ENCODE measurements at places on chromosomes 5 and 9. TPM values are rescaled to one million over a fixed set of nuclear protein-coding genes. Genes with fewer than 3 reads are reported as not detected.

Gene TAF11L10
- total RNA-seq = not detected

DNA sequence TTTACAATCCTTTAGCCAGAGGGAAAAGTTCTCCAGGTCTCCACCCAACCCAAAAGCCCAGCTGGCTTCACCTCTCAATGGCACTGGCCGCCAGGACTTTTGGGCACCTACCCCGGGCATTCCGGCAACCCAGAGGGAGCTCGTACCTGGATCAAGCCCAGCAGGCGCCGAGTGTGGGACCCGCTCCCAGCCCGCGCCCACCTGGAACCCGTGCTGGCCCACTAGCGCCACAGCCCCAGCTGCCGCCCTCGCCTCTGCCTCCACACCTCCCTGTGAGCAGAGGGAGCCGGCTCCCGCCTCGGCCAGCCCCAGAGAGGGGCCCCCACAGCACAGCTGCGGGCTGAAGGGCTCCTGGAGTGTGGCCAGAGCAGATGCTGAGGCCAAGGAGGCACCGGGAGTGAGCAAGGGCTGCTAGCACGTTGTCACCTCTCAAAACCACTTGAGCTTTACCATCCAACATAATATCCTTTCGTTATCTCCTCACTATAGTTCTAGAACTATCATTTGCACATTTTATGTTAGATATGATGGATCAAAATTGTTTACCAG, 69.7 kb downstream of the GCNT1 start:
- no peak for DNase-seq

Gene LYRM7
- total RNA-seq = 15.8 TPM

DNA sequence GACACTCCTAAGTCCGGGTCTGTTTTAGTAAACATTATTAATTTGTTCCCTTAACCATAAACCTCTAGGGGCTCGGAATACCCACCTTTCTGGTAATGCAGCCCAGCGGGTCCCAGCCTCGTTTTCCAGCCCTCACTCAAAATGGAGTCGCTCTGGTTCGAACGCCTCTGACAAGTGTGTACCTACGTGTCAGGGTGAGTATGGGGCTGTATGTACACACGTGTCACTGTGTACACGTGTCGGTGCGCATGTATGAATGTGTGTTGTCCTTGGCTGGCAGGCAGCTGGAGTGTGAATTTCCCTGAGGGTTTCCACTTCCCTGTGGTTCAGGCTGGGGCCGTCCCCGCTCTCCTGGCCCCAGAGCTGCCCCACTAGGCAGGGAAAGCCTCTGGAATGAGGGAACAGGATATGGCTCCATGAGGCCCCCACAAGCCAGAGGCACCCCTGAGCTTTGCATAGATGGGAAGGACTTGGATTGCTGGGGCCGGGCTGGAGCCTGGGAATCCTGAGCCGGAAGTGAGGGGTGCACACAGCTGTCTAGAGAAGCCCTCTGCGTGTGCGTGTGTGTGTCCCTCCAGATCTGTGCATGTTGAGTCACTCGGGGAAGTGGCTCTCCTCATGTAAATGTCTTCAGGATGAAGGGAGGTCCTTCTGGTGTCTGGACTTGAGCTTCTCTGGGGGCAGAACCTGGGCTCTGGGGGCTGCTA, 160.8 kb upstream of the IER5L start:
- no peak for DNase-seq

DNA sequence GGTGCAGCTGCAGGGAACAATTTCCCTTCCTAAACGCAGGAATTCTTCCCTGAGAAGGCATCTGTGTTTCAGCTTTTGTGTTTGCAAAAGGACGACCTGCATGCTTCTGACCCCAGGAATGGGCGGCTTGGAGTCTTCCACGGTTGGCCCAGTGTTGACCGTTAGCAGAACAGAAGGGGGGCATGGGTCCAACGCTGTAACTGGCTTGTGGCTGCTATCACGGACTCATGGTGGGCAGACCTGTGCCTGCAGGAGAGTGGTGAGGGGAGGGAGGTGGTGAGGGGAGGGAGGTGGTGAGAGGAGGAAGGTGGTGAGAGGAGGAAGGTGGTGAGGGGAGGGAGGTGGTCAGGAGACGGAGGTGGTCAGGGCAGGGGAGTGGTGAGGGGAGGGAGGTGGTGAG, 388.6 kb upstream of the IRX4 start:
- no peak for DNase-seq

DNA sequence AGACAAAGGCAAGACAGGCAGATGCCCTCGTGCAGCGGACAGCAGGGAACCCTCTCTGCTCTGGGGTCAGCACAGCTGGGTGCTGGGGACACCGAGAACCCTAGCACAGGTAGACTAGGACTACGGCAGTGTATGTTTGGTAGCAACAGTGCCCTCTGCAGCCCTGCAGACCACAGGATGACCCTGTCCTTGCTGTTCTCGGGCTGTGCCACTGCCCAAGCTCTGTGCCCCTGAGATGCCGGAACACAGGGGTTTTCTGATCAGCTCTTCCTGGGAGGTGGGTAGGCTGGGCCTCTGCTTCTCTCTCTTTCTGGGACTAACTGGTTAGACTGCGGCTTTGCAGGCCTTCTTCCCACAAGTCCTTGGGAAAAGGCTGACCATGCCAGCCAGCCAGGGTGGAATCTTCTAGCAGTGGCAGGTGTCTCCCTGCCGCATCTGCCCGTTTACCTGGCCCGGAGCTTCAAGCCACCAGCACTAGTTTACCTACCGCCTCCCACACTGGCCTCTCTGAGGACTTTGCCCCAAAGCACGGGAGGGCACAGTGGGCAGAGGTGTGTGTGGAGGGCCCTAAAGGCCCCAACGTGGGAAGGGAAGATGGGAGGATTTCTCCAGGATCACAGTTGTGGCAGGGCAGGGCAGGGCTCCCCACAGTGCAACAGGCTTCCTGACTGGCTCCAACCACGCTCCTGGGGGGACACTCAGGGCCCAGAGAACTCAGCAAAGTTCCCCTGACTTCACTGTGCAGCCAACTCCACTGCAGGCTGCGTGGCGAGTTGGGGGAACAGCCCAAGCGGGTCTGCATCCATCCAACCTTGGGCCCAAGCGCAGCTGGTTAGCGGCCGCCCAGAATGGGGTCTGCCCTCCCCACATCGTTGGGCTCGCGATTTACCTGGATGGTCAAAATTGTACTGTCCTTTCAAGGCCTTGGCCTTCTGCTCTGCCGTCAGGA, 1.2 kb downstream of the UCK1 start:
- no peak for DNase-seq

GRCh38 chr9:89426384-89426961, 71.4 kb downstream of the SEMA4D start:
- DNase-seq = no peak

Gene APBA1
- 2.4 TPM for total RNA-seq

DNA sequence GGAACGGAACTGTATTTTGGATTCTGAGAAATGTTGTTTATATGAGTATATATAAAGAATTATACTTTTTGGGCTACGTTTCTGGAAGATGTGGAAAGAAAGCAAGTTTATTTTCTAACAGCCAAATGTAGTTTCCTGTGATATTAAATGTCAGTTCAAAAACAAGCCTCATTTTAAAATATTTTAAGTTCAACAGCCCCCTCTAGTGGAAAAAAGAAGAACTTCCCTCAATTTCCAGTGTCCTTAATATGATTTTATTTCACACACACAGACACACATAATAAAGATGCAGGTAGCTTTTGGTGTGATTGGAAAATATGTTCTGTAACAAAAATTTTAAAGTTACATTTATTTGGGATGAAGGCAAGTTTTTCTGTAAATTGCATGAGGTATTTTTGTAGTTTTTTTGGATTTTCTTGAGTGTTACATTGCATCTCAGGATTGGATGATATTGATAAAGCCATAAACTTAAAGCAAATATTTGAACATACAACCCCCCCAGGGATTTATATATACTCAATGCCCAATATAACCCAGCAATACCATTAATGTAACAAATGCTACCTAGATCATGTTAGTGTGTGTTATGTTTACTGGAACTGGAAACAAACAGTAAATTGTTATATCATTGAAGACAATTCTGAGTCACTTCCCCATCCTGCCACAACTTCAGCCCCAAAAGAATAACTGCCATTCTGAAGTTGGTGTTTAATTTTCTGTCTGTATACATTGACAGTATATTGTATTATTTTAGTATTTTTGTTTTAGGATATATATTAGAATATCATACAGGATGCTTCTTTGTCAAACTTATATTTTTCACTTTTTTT, 54.0 kb downstream of the CCDC171 start:
- no peak for DNase-seq

Gene LPAR1
- total RNA-seq = not detected

GRCh38 chr9:74724317-74724716, 163.4 kb downstream of the TRPM6 start:
- no peak for DNase-seq

DNA sequence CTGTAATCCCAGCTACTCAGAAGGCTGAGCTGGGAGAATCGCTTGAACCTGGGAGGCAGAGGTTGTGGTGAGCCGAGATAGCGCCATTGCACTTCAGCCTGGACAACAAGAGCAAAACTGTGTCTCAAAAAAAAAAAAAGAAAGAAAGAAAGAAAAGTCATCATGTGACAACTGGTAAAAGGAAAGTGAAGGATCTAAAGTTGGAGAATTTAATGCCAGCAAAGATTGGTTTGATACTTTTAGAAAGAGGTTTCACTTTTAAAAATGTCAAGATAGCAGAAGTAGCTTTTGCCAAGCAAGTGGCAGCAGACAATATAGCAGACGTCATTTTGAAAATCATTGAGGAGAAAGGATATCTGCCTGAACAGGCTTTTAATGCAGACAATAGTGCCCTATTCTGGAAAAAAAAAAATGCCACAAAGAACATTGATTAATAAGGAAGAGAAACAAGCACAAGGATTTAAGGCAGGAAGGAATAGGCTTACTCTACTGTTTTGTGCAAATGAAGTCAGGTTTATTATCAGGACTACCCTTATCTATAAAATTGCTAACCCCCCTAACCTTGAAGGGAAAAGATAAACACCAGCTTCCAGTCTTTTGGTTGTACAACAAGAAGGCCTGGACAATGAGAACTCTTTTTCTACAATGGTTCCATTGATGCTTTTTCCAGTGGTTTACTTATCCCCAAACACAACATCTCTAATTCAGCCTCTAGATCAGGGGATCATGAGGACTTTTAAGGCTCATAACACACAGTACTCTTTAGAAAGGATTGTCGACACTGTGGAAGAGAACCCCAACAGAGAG, 12.0 kb downstream of the PKD2L2 start:
- DNase-seq = no peak

DNA sequence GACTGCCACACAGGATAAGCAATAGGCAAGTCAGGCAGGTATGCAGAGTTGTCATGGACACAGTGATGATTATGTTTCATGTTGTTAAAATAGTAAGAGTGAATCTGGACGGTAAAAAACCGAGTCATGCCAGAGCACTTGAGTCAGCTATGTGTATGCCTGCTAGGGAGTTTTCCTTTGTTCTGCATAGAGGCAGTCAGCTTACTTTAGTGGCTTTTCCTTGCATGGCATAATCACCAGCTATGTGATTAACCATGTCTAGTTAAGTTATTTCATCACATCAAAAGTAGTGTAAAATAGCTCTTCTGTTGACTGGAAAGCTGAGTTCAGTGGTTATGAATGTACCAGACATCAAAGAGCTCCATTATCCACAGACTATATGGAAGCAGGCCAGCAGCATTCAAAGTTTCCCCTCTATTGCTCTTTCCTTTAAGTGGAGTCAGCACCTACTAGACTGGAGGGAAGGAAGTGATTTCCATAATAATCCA, 989.8 kb downstream of the TLE1 start:
- no peak for DNase-seq

GRCh38 chr5:6567835-6568234, 65.0 kb downstream of the NSUN2 start:
- DNase-seq = no peak

GRCh38 chr5:181166812-181167733, 19.7 kb downstream of the OR2V2 start:
- no peak for DNase-seq

DNA sequence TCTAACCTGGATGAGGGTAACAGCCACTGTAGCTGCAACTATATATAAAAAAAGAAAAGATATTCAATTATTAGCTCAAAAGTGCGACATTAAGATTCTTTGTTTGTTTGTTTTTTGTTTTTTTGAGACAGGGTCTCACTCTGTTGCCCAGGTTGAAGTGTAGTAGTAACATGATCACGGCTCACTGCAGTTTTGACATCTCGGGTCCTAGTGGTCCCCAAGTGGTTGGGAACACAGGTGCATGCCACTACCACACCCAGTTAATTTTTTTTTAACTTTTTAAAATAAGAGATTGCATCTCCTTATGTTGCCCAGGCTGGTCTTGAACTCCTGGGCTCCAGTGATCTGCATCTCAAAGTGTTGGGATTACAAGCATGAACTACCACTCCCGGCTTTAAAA, 61.8 kb downstream of the MEF2C start:
- no peak for DNase-seq

DNA sequence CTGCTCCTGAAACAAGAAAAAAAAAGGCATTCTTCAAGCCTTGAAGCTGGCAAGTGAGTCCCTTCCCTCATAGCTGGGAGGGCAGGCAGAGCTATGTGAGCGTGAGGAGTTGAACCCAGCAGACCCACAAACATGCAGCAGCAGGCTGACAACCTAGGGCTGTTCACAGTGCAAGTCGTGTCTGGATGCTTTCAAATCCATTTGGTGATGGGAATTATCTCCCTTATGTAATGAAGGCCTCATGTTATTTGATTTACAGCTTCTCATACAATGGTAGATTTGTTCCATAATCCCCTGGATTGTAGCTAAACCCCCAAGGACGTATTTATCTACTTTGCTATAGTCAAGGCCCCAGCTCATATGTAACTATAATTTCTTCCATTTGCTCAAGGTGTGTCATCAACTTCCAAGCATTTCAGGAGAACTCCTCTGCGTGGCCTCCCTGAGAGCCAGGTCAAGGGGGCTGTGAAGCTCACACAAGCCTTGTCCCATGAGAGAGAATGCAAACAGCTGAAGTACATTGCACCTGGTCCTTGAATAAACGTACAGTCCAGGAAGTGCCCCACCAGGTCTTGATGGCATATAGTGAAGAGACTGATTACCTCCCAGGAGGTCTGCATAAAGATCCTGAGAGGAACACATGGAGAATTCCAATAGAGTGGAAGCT, 124.8 kb upstream of the SLC1A3 start:
- no peak for DNase-seq

GRCh38 chr5:83400241-83400640, 71.3 kb upstream of the VCAN start:
- DNase-seq = no peak

GRCh38 chr9:23663536-23663935, 162.5 kb downstream of the ELAVL2 start:
- no peak for DNase-seq

Gene SPINK7
- total RNA-seq = not detected

Gene TYRP1
- not detected for total RNA-seq

- DNase-seq = no peak
Measured at GRCh38 chr9:34456151-34456550, 2.2 kb downstream of the FAM219A start.

DNA sequence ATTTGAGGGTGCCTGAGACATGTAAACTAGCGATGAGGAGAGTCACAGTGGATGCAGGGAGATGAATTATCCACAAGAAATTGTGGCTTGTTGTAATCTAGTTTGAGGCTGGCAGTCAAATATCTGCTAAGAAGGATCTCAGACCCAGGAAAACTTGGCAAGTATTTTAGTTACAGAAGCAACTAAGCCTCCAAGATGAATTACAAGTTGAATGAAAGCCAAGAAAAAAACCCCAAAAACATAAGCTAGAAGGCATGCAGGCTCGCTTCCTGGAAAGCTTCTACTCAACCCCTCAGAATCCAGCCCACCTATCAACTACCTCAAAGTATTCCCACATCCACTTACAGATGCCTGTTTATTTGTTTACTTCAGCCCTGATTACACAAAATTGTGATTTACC, 696.9 kb downstream of the MAT2B start:
- no peak for DNase-seq

Gene SAXO1
- total RNA-seq = not detected

GRCh38 chr9:76637416-76637815, 126.8 kb upstream of the PCA3 start:
- no peak for DNase-seq

GRCh38 chr5:10265245-10266109, 15.4 kb downstream of the CCT5 start:
- no peak for DNase-seq

Gene ZNG1E
- 54.0 TPM for total RNA-seq
